Activated CD4-positive, CD25-positive, alpha-beta regulatory T cell treated with anti-CD3 and anti-CD28 coated beads, Interleukin-2, amount 50 U/mL, for 24 hours (primary cell): ENCODE measurements at places on chromosomes 2 and 18.
A peak's percentile ranks its signal among the peaks of the same experiment; 100 is the strongest.

- ATAC-seq, result no peak
Observed at GRCh38 chr18:8081267-8081666, 514.2 kb downstream of the PTPRM start.

GRCh38 chr18:11980494-11981191 lies 664 bp upstream of the IMPA2 start:
- peak; percentile 97 for ATAC-seq

- peak; percentile 58 for ATAC-seq
Observed at GRCh38 chr2:168178520-168179324, 68.7 kb downstream of the STK39 start.

GRCh38 chr2:106863387-106863786 lies 22.6 kb downstream of the ST6GAL2 start:
- no peak for ATAC-seq
